Transverse colon (tissue), 4 donors: ENCODE measurements at places on chromosomes 2 and 18. TPM values are rescaled to one million over a fixed set of nuclear protein-coding genes. Genes with fewer than 3 reads are reported as not detected.

- DNase-seq: no peak
Measured at GRCh38 chr2:22829791-22830190, 555.2 kb upstream of the KLHL29 start.

DNA sequence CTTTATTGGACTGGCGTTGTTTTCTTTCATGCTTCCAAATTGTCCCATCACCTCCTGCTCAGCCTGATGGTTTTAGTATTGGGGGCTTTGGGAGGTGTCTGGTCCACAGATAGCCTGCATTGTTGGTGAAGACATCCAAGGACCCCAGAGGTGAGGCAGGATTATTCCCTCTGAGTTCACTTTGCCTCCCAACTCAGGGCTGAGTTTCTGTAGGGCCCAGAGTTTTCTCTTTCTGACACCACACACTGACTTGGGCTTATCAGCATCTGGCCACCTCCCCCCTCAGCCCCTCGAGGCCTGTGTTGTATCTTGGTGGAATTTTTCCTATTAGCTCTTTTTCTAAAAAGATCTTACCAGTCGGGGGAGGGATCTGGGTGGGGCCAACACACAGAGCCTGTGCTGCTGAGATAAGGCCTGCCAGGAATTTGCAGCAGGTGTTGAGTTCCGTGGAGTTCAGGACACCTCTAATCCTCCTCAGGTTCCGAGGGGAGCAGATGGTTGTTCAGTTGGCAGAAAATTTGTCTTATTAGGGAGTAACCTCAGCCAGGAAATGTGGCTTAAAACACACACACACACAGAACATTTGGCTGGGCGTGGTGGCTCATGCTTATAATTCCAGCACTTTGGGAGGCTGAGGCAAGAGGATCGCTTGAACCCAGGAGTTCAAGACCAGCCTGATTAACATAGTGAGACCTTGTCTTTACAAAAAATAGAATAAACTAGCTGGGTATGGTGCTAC, 7.3 kb downstream of the EMILIN2 start:
- no peak for DNase-seq

- DNase-seq: no peak
Measured at GRCh38 chr2:121372721-121373353, 87.8 kb upstream of the TFCP2L1 start.

DNA sequence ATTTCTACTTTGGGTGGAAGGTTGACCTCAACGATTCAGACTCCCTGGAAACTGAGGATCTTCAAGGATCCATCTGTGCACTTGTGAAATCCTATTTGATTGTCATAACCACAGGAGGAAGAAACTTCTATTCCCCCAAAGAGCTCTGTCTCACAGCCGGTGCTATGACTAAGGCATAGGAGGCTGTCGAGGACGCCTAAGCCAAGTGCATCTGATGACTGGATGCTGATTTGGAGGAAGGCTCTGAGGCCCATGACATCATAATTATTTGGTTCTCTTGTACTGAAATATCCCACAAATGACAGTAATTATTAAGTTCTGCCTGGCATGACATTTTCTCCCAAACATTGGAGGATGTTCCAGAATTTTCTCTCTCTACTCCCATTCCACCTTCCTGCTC, 13.8 kb upstream of the KCNF1 start:
- no peak for DNase-seq

GRCh38 chr2:215119847-215120246, 18.6 kb downstream of the ABCA12 start:
- DNase-seq: no peak

DNA sequence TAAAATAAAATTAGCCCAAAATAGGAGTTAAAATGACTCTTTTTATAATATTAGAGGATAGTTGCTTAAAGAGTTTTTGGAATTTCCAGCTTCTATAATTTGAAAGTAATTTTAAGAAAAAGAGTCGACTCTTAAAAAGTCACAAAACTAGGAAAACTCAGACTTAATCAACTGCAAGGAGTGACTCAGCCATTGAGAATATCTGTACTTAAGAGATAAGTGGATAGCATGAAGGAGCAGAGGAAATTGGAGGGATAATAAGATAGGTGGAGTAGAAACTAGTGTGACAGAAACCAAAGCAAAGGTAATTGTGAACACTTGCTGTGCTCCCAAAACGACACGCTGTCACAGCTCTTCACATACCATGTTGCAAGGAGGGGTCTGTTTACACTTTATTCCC, 8.4 kb downstream of the RSAD2 start:
- DNase-seq: no peak

DNA sequence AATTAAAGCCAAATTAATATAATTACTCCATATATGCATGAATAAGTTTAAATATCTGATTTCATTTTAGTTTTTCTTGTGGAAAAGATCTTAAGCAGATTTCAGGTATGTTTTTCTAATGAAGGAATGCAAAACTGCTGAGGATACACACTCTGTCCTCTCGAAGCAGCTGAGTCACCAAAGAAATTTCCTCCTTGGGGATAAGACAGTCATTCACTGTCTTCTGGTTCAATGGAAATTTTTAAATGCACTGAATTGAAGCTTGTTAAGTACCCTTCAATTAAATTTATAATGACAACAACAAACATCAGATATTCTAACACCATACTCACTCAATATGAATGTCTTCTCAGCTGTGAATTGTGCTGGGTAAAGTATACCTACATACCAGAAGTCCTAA, 101.5 kb upstream of the DNER start:
- no peak for DNase-seq

DNA sequence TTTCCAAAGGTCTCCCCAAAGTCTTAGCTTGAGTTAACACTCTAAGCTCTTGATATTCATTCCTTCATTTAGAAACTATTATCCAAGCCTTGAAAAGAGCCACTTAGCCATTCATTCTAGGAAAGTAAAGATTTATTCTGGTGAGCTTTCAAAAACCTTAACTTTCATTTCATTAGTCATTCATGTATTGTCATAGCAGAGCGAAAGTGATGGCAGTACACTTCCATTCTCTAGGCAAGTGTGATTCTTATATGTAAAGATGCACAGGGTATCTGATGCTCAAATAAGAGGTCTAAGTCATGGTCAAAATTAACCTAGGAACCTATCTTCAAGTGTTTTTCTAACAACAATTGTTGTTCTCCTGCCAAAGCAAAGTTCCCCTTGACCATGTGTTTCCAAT, 553.0 kb upstream of the FANCL start:
- no peak for DNase-seq

DNA sequence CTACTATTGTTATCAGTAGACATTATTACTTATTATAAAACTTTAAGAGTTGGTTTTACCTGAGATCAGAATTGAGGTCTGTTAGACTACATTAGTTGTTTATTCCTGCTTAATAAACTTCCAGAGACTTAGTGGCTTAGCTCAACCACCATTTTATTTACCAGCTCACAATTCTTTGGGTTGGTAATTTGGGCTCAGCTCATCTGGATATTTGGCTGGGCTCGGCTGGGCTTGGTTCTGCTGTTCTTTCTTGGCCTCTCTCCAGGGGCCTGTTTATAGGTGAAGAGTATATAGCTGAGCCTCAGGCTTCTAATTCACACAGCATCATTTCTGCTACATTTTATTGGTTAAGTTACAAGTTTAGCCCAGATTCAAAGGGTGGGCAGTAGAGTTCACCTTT, 67.9 kb downstream of the CCDC138 start:
- no peak for DNase-seq

DNA sequence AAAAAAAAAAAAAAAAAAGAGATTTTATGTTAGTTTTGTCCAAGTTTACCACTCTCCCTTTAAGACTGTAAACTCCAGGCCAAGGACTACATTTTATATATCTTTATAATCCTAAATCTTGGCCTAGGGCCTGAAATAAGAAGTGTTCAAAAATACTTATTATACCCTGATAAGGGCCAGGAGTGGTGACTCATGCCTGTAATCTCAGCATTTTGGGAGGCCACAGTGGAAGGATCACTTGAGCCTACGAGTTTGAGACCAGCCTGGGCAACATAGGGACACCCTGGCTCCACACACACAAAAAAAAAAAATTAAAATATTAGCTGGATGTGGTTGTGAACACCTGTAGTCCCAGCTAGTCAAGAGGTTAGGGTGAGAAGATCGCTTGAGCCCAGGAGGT, 12.7 kb downstream of the TRIP12 start:
- DNase-seq: no peak

- no peak for DNase-seq
Measured at GRCh38 chr2:227322530-227323205, 2.4 kb upstream of the MFF start.

DNA sequence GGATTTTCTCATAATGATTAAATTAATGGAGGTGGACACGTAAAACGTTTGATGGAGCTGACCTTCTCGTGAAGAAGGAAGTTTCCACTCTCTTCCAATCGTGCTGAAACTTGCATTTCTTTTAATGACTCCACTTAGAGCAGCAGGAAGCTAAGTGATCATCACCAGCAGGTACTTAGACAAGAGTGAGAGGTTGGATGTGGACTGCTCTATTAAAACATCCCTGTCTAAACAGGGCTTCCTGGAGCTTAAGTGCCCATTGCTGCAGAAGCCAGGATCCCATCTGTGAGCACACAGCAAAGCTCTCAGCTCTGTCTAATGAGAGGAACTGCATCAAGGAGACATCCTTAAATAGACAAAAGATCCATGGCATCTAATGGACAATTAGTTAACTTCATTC, 1539.5 kb upstream of the CELF4 start:
- DNase-seq: no peak

DNA sequence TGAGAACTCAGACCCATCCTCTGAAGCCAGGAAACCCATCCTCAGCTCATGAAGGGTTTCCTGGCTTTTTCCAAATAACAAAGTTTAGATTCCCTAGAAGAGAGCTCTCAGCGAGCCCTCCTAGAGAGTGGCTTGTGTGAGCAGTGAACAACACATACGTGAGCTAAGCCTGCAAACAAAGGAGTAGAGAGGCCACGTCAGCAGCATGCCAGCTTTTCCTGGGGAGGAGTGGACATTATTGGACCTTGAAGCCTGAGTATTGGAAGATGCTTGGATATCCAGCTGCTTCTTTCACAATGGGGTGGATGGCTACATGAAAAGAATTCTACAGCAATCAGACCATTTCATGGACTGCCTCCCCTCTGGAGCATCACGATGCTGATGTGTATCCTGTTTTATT, 21.1 kb downstream of the KIF5C start:
- DNase-seq: no peak

DNA sequence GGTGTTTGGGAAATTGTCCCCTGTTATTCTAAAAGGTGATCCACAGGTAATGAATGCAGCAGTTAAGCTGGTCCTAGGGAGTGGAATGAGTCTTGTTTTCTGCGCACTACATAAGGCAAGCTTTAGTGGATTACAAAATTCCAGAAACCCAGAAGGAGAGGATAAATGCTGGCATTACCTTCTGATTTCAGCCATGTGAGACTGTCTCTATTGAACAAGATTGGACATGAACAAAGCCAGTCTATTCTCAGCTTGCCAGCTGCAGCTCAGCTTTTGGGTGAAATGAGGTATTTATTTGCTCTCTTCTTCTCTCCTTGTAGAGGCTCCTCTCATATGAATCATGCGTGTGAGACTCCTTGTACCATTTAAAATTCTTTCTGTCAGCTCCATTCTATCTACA, 944.9 kb downstream of the CNTNAP5 start:
- no peak for DNase-seq

DNA sequence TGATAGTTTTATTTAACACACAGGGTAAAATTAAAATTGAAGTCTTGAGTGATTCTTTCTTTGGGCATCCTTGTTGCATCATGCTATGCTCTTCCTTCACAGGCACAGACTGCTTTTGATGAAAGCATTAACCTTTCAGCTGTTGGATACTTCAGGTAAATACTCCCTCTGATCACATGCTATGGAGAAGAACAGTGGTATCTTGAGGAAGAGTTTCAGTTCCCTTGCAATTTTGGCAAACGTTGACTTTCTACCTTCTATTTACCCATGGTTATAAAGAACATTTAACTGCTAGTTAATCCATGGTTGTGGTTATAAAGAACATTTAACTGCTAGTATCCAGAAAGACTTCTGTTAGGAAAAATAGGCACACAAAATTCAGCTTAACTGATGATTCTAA, 75.7 kb downstream of the AOX1 start:
- no peak for DNase-seq

DNA sequence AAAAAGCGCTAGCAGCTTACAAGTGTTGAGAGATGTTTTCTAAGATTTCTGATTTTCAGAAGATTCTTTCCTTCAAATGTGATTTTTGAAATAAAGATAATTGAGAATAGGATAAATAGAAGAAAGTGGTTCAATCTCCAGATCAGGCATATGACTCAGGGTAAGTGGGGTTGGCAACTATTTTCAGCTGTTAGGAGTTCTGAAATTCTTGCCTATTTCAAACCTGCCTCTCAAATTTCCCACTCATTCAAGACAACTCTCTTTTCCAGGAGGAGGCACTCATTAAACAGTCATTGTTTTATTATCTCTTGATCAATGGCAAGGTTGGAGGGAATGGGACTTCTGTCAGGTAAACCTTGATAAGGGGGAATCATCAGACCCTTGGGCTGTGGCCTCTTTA, 138.9 kb downstream of the HNMT start:
- no peak for DNase-seq

Gene TMX3
- total RNA-seq: 13.5 TPM

Gene PDCD1
- not detected for total RNA-seq

Gene EN1
- total RNA-seq: not detected

Gene AQP12B
- total RNA-seq: not detected

Gene CDKL4
- total RNA-seq: not detected

Gene CRYGD
- not detected for total RNA-seq
